ENCODE measurements at places on chromosomes 5 and 9.

- no peak for DNase-seq
Measured at GRCh38 chr5:145787001-145787400, 48.1 kb downstream of the PRELID2 start.

- DNase-seq, result peak; percentile 28
Measured at GRCh38 chr5:54311176-54311677, 854 bp upstream of the ARL15 start.

GRCh38 chr5:132689513-132689912 lies 15.7 kb downstream of the IL4 start:
- DNase-seq, result no peak

- DNase-seq, result no peak
Measured at GRCh38 chr9:128343855-128344254, 3.5 kb downstream of the SLC27A4 start.

DNA sequence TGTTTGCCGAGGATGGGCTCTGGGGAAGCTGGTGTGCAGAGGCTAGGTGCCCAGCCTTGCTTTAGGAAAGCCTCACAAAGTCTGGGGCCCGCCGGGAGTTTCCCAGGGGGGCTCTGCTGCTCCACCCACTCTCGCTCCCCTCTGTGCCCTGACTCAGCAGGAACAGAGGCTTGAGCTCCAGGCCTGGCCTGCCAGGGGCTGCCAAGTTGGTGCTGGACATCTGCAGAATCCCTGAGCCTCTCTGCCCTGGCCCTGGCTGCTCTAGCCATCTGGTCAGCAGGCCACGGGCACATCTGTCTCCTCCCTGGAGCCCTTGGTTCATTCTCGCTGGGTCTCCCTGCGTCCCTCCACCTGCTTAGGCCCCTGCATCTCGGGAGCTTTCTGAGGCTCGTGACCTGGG lies 647 bp upstream of the ADAMTSL2 start:
- no peak for DNase-seq

- no peak for DNase-seq
Measured at GRCh38 chr5:76548525-76549229, 74.5 kb downstream of the F2RL2 start.

DNA sequence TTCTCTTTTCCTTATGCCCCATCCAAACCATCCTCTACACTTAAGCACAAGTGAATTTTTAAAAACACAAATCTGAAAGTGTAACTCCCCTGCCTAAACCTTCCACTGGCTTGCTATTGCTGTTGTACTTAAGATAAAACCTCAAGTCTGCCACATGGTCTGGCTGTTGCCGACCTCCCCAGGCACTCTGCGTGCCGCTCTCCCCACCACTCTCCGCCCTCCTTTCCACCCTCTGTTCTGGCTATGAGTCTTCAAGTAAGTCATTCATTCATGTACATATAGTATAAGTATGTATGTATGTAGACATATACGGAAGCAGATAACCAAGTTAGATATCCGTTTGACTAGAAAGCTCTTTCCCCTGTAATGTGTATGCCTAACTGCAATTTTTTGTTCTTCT lies 94.7 kb upstream of the ANKRD55 start:
- no peak for DNase-seq

DNA sequence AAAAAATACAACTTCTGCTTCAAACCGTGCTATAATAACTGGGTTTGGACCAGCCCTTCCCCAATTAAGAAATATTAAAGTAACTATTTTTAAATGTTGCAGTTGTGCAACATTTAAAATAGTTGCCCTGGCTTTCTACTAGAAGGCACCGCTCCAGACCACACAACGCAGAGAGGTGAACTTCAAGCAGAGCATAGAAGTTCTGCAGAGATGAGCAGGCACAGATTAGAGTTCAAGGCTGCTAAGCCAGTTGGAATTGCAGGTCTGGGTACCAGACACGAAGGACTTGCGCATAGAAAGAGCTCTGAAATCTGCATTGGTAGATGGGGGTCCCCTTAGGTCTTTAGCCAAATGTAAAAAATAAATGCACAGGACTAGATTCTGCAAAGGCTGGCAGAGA lies 58.7 kb upstream of the GALNT10 start:
- no peak for DNase-seq

DNA sequence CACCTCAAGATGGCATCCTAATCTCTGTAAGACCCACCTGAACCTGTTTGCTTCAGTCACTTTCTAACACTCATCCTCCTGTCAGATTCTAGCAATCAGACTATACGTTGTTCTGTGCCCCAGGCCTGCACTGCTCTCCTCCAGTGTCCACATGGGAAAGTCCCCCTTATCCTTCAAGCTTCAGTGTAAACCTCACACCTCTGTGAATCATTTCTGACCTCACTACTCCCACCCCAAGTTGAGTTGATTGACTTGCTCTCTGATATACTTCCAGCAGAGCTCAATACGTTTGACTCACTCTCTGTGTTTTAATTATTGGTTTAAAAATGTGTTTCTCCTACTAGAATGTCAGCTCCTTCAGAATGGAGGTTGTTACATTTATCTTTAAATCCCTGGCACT lies 240.2 kb downstream of the FBXL17 start:
- no peak for DNase-seq

DNA sequence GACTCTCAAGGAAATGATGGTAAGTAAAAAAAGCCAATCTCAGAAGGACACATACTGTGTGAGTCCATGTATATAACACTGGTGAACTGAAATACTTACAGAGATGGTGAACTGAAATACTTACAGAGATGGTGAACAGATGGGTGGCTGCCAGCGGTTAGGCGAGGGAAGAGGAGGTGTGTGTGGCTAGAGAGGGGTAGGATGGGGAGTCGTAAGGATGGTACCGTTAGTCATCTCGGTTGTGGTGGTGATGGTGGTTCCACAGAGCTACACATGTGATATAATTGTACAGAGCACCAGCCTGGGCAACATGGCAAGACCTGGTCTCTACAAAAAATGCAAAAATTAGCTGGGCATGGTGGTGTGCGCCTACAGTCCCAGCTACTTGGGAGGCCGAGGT lies 113.6 kb upstream of the RAPGEF1 start:
- DNase-seq, result no peak

DNA sequence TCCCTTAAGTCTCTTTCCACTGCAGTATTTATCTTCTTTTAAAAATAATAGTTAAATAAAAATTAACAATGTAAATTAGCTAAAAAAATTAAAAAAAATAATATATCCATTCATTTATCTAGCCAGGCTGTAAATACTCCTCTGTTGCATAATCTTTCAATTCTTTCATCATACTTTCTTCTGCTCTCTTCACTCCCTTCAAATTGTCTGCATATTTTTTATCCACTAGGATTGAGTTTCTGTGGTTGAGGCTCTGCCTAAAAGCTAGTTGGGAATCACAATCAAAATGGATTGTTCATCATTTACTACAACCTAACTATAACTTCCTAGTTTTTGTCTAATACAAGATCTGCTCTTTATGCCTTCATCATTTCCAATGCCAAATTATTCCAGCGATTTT lies 182.2 kb downstream of the PDE4D start:
- DNase-seq, result no peak

- peak; percentile 15 for DNase-seq
Measured at GRCh38 chr9:129481810-129482511, 138.9 kb downstream of the C9orf50 start.

DNA sequence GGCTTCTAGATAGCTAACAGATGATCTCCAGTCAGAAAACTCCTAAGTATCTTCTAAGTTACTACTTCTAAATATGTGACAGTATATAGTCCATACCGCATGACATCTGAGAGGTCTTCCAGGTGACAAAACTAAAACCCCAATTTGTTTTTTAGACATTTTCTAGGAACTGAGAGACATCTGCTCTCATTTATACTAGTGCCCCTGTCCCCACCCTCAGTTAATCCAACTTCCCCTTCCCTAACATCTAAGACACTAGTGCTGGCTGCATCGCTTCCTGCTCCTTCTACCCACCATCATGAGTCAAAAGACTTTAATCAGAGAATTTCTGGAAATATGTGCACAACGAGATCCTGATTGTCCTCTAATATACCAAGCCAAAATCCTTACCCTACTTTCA lies 37.9 kb downstream of the FBXW11 start:
- DNase-seq, result no peak

GRCh38 chr5:170251462-170251861 lies 18.7 kb downstream of the C5orf58 start:
- no peak for DNase-seq

GRCh38 chr9:82356871-82357270 lies 368.3 kb downstream of the SPATA31D1 start:
- DNase-seq, result no peak
